ENCODE measurements at places on chromosomes 12 and 14.

DNA sequence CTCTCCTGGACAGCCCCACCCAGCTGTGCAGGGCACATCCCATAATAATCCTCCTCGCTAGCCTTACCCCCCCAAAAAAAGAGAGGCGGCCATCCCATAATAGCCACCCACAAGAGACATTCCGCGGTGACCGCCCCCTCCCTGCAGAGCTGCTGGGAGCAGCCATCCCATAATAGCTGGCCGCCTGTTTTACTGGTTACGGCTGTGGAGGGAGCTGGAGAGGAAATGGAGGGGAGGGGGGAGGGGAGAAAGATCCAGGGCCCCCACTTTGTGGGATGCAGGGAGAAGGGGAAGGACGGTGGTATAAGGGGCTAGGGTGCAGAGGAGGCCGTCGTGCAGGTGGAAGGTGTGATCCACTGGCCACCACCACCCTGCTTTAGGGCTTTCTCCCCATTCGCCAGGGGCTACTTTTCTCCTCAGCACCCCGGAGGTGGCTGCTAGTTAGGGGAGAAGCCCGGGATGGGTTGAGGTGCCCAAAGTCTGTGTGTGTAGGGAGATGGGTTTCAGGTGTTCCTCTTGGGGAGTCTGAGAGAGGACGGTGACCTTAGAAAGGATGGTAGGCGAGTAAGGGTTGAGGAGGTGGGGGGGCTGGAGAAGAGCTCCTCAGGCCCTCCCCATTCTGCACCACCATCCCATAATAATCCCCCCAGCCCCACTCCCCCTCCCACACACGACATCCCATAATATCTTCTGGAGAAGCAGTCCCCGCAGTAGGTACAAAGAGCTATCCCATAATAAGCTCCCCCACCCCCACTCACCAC, 6.0 kb upstream of the CHD4 start:
- peak; percentile 65 for DNase-seq

GRCh38 chr12:11568155-11568761, 81.2 kb upstream of the ETV6 start:
- DNase-seq: no peak

DNA sequence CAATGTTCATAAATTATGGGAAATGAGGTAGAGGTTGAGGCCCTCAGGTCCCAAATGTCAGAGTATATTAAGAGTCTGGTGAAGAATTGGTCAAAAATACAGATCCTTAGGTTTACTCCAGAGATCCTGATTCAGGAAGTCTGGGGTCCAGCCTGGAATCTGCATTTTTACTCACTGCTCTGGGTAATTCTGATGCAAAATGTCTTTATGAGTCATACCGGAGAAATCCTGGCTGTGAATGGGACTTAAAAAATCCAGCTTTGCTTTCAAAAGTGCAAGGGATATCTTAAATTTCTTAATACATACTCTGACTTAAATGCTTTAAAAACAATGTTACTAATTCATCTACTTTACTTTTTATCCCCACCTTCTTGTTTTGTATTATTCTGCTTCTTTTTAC, 74.5 kb downstream of the FERMT2 start:
- no peak for DNase-seq

DNA sequence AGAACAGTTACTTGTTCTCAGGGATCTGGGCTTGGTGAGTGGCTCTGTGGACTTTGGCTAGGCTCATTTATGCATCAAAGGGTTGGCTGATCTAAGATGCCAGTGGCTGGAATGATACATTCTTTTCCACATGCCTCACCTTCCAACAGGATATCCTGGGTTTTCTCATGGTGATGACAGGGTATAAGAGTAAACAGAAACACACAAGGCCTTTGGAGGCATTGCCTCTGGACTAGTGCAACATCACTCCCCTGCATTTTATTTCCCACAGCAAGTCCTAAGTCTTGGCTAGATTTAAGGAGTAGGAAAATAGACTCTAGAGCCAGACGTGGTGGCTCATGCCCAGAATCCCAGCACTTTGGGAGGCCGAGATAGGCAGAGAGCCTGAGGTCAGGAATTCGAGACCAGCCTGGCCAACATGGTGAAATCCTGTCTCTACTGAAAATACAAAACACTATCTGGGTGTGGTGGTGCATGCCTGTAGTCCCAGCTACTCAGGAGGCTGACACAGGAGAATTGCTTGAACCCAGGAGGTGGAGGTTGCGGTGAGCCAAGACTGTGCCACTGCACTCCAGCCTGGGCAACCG, 47.9 kb downstream of the RPH3A start:
- no peak for DNase-seq

DNA sequence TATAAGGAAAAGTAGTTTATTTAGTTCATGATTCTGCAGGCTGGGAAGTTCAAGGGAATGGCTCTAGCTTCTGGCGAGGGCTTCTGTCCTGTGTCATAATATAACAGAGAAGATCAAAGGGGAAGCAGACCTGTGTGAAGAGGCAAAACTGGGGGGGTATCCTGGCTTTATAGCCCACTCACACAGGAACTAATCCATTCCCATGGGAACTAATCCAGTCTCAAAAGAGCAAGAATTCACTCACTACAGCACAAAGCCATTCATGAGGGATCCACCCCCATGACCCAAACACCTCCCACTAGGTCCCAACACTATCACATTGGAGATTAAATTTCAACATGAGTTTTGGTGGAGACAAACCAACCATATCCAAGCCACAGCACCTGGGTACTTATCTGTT, 6.9 kb downstream of the ALDH6A1 start:
- no peak for DNase-seq

- DNase-seq: no peak
Measured at GRCh38 chr14:59354666-59355065, 110.5 kb downstream of the GPR135 start.

GRCh38 chr12:47272412-47273190, 192.8 kb upstream of the AMIGO2 start:
- no peak for DNase-seq

- DNase-seq: no peak
Measured at GRCh38 chr12:5047094-5047493, 3.4 kb downstream of the KCNA5 start.

DNA sequence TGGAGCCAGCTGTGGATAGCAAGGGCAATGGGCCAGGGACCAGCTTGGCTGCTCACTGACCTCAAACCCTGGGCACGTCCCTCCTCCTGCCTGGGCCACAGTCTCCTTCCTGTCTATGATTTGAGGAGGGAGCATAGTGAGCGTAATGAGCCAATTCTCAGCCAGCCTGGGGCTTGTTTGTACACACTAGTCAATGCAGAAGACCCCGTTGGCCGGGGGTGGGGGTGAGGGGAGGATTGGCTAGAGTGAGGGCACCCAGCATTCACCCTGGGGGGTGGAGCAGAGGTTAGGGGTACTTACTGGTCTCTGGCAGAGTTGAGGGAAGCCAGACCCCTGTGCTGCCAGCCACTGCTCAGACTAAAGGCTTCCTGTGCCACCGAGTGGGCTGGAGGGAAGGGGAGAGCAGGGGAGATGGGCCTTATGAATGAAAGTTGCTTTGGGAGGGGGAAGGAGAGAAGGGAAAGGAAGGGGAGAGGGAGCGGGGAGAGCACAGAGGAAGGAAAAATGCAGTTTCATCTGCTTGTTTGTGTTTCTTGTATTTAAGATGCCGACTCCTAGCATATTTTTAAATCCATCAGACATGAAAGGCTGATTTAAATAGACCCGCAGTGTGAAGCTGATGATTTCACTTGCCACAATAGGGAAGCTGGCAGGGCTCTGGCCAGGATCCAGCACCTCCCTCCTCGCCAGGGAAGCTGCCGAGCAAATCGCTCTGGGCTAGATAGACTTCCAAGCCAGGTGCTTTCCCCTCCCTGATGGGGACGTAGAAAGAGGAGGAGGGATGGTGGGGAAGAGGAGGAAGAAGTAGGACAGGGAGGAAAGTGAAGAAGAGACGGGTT, 114.0 kb downstream of the PRMT8 start:
- no peak for DNase-seq

GRCh38 chr14:81839056-81839455, 305.4 kb upstream of the SEL1L start:
- no peak for DNase-seq
